ENCODE measurements at places on chromosomes 6 and 20.

DNA sequence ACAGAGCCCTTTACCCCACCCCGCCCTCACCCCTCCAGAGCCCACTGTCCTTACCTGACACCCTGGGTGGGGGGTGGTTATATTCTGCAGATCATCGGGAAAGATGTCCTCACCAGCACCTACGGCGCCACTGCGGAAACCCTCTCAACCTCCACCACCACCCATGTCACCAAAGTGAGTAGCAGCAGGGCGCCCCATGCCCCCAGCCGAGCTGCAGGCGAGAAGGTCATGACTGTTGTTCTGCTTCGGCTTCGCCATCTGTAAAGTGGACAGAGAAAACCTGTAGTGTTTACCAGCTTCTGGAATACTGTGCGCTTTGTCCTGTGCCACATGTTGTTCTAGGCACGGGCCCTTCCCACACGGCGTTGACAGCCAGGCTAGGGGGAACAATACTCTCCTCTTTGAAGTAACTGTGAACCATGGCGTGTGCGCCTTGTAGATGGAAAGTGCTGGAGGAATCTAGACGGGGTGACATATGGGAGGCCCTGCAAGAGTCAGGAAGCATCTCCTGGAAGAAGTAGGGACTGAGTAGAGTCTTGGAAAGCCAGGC lies 16.5 kb upstream of the AAR2 start:
- no peak for DNase-seq

GRCh38 chr20:45863543-45864470 lies 6.4 kb downstream of the ZSWIM3 start:
- no peak for DNase-seq

DNA sequence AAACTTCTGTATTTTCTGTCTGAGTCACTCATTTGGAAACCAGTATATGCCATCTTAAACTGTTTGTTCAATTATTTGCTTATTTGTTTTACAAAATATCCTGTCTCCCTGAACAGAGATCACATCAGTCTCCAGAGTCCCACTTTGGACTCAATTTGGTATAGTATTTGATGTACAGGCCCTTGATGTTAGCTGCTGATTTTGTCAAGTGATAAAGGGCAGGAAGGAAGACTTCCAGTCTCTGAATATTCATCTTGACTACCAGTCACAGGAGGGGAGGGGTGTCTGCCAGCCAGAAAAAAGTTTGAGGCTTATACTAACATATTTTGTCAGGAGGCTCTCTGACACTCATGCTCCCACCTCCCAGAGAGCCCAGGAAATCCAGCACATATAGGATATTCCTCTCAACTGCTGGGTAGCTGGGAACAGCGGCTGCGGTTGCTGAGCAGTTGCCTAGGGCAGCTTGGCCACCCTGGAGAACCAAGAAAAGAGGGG lies 376.8 kb upstream of the RUNX2 start:
- no peak for DNase-seq

GRCh38 chr6:105443941-105444340 lies 41.1 kb upstream of the PREP start:
- no peak for DNase-seq

- no peak for DNase-seq
Measured at GRCh38 chr6:128554302-128554701, 33.9 kb upstream of the PTPRK start.

- peak; percentile 18 for DNase-seq
Measured at GRCh38 chr6:130843575-130844320, 16.5 kb downstream of the SMLR1 start.

DNA sequence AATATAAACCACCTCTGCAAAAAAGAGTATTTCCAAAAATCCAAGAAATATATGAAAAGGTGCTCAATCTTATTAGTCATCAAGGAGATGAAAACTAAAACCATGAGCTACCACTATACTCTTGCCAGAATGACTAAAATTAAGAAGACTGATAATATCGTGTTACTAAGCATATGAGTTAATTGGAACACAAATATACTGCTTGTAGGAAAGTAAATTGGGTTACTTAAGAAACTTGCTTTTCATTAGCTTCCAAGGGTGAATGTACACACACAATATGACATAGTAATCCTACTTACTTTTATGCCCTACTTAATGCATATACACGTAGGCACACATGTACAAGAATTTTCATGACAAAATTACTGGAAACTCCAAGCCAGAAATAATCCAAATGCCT lies 3.4 kb downstream of the THEMIS start:
- DNase-seq: no peak

DNA sequence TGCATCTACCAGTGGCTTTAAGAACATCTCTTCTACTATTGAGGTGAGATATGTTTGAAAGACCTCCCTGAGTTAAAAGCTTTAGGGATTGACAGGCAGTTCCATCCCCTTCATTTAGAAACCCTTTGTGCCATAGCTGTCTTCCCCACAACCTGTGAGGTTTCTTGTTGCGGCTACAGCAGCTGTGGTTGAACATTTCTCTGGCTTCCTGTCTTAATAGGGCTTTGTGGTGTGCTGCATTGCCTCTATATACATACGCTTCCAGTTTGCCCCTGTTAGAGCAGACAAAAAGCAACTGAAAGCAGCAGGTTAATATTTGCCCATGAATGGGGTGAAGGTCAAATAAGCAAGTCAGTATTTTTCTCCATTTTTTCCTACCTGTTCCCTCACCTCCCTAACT lies 210.2 kb downstream of the TMEM200A start:
- peak; percentile 21 for DNase-seq

GRCh38 chr6:26056583-26057350 lies 30.5 kb upstream of the HFE start:
- DNase-seq: no peak

DNA sequence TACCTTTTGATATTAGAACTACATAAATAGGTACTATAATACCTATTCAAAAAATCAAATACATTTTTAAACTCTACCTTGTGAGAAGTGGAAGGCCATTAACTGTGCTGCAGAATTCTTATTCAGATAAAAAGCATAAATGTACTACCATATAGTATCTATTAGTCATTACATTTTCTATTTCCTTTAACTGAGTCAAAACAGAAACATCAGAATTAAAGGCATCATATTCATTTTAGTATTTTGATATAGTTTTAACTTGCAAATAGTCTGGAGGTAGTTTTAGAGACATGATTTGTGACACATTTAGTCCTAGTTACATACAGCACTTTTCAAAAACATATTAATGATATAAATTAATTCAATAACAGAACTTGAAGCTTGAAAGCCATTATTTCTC lies 39.9 kb upstream of the TAB2 start:
- no peak for DNase-seq

DNA sequence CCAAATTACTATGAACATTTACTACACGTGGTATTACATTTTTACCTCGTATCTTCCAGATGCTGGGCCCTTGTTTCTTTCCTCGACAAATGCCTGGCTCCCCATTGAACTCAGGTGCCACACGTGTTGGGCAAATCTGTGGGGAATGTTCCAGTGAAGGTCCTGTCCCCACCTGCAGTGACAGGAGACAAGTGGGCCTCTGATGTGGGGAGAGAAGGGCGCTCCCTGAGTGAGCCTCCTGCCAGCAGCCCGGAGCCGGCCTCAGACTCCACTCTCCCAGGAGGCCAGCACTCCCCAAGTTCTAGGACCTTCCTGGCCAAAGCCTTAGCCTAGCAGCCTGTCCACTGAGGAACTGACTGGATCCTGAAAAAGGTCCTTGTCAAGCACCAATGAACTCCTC lies 21.7 kb upstream of the SCML4 start:
- DNase-seq: no peak

DNA sequence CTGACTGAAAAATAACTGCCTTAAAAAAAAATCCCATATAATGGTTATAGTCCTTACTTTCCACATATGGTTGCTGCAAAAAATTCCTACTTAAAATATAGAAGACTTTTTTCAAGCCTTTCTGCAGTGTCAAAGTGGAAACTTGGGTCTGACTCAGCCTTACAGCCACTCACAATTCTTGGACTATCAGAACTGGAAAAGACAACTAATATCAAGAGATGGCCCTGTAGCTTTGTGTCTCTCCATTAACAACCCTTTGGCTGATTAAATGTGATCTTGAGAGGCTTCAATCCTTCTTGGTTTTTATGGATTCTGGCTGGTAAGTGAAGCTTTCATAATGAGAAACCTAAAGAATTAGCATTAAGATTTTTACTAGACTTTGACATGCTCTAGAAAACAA lies 307.8 kb downstream of the RNGTT start:
- DNase-seq: no peak

DNA sequence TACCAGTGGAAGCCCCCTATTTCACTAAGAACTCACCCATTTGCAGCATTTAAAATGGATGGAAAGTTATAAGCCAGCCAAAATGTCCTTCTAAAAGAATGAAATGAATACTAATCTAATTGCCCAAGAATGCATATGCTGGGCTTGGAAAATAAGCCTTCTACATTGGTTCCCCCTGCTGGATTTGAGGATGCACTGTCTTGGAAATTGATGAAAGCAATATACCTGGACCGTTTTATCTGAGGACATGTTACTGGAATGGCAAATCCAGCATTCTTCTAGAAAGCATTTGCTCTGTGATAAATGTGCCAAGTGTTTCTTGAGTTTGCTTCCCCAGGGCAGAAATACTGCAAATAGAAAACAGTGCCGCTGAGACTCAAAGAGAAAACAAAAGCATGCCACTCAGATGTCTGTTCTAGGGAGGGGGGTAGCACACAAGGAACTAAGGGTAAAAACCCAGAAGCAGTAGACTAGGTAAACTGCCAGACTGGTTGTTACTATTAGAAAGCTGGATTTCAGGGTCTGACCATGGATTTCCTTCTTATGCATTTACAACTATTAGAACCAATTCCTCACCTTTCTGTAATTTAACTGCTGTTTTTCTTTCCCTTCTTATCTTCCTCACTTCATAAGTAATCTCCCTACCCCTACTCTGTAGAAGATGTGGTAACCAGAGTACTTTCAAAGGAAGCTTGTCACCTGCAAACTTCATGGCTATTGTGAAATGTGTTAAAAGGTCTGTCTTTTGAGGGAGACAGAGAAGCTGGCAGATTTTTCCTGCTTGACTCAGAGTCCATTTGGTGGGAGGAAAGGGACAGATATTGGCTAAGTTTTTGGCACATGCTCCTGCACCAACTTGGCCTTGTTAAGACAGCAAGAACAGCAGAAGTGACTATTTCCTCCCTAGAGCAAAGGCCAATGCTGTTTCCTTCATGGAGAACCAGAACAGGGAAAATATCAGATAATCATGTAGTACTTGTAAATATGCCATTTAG lies 642.6 kb downstream of the KIF16B start:
- DNase-seq: no peak

GRCh38 chr20:8876366-8876765 lies 192.5 kb upstream of the PLCB4 start:
- no peak for DNase-seq

GRCh38 chr6:72739368-72739779 lies 117.5 kb downstream of the KCNQ5 start:
- peak; percentile 44 for DNase-seq

GRCh38 chr6:122663981-122664380 lies 53.8 kb downstream of the PKIB start:
- DNase-seq: no peak

DNA sequence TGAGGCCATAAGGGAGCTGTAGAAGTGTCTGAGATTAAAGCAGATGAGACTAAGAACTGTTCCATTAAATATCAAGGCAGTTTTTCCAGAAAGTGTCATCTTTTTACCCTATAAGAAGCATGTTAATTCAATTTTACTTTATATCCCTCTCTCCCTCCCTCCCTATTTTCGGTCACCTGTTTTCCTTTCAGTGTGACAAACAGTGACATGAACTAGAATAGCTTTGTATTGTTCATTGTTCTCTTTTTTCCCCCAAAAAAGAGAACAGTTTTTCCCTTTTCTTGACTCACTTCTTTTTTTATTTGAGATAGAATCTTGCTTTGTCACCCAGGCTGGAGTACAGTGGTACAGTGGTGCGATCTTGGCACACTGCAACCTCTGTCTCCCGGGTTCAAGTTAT lies 269.3 kb downstream of the ZFAND3 start:
- no peak for DNase-seq

GRCh38 chr6:16944596-16944995 lies 157.3 kb upstream of the STMND1 start:
- no peak for DNase-seq

GRCh38 chr6:79425589-79426311 lies 111.5 kb downstream of the LCA5 start:
- DNase-seq: no peak

GRCh38 chr6:1263039-1263849 lies 48.7 kb upstream of the FOXQ1 start:
- DNase-seq: no peak

GRCh38 chr20:15818651-15819071 lies 754.6 kb downstream of the KIF16B start:
- DNase-seq: no peak

GRCh38 chr6:75376347-75377024 lies 91.9 kb upstream of the TMEM30A start:
- DNase-seq: no peak

DNA sequence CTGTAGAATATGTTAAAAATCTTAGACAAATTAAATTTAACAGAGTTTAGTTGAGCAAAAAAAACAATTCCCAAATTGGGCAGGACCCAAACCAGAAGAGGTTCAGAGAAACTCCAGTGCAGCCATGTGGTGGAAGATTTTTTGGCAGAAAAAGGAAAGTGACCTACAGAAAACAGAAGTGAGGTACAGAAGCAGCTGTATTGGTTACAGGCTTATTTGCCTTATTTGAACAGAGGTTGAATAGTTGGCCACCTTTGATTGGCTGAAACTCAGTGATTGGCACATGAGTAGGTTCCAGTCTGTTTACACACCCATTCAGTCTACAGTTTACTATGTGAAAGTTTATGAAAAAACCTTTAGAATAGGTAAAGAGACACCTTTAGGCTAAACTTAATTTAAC lies 110.9 kb upstream of the LAMP5 start:
- DNase-seq: no peak

DNA sequence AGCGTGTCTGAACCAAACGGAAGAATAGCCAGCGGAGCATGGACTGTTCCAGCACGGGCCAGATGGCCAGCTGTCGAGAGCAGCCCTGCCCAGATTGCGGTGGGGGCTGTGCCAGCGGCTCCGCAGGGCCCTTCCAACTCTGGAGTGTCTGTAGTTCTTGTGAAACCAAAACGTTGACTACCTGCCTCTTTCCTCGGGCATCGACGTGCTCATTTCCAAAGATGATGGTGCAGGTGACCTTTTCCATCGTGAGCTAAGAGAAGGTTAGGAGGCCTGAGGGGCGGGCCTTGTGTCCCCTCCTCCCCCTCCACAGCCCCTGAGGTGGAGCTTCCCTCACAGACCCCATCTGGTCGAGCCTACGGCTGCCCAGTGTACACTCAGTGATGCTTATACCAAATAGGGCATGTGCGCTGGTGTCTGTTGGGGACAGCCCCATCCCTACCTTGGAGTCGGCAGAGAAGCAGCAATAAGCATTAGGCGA lies 12.9 kb upstream of the C20orf144 start:
- DNase-seq: no peak

- no peak for DNase-seq
Measured at GRCh38 chr6:156166093-156166492, 611.1 kb upstream of the ARID1B start.

DNA sequence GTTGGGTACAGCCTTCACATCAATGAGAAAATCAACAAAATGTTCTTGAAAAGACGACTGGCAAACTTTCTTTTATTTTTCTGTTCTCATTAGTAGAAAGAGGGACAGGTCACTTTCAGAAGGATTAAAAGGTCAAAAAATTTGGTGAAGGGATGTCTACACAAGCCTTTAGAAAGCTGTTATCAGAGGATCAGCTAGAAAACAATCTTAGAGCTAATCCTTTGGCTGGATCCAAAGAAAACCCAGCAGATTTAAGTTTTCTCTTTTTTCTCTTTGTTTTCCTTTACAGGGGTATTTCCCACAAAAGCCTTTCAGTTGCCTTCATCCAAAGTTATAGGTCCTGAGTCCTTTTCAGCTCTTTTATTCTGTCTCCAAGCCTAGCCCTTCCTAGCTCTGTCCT lies 57.3 kb upstream of the EDN1 start:
- DNase-seq: no peak

- DNase-seq: no peak
Measured at GRCh38 chr6:32046450-32047083, 8.4 kb downstream of the CYP21A2 start.
